ENCODE measurements at places on chromosomes 11 and 22.

DNA sequence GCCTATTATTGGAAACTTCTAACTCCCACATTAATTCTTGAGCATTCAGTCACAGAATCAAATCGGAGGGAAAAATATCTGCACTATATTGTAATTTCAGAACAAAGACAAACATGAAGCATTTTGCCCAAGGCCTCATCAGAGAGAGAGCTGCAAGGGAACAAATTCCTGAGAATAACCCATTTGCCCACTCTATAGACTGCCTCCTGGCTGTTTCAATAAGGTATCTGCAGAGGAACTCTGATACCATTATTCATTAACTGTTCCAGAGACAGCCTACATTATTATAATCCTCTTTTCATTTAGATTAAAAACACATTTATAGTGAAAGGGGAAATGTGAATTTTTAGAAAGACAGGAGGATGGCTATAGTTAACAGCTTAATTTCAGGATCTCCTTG is 663.9 kb downstream of the DLG2 start:
- H3K27me3 ChIP-seq, result no peaks in the 10 kb centered on the region
- H3K27ac ChIP-seq, result no peak overlapping the region
- H3K4me3 ChIP-seq, result no peak overlapping the region
- no peak for DNase-seq
- H3K36me3 ChIP-seq, result no peaks in the 10 kb centered on the region

GRCh38 chr11:288478-289397 is at the start of gene PGGHG:
Gene PGGHG (plus strand): TSS chr11:289126. CDS start chr11:289817, 691 bp downstream.
- H3K4me1 ChIP-seq, result peaks cover 16% of the 10 kb centered on the region
- peaks cover 8% of the 10 kb centered on the region for H3K36me3 ChIP-seq
- peak; percentile 56 for DNase-seq

DNA sequence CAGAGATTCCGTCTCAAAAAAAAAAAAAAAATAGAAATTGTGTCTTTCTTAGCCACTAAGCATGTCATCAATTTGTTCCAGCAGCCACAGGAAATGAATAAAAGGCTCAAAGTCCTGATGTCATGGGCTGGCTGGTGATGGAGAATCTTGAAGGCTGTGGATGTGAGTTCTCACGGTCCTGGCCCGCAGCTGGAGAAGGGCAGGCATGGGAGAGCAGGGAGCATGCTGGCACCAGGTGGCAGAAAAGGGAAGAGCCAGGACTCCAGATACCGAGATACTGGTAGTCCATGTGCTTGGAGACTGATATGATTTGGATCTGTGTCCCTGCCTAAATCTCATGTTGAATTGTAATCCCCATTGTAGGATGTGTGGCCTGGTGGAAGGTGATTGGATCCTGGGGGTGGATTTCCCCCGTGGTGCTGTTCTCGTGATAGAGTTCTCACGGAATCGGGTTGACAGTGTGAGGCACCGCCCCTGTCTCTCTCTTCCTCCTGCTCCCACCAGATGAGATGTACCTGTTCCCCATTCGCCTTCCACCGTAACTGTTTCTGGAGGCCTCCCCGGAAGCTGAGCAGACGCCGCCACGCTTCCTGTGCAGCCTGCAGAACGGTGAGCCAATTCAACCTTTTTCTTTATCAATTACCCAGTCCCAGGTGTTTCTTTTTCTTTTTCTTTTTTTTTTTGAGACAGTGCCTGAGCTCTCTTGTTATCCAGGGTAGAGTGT is 18.1 kb downstream of the MRGPRD start:
- H3K27me3 ChIP-seq, result no peaks in the 10 kb centered on the region
- H3K4me3 ChIP-seq, result peak overlapping the region; percentile 69
- peak overlapping the region; percentile 82 for H3K27ac ChIP-seq
- H3K4me1 ChIP-seq, result peaks cover 33% of the 10 kb centered on the region
- DNase-seq, result no peak

DNA sequence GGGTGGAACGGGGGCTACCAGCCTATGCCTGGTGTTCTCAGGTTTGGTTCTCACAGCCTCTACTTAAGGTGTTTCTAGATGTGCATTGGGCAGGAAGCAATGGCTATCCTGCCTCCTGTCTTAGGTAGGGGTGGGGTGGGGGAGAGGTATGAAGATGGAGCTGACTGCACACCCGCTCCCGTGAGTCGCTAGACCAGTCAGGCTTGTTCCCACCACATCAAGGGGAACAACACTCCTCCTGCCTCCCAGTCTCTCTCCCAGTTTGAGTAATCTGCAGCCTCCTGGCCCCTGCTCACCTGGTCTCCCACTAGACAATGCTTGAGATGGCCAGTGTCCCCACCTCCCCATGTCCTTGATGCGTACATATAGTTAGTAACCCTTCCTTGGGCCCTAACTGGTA is 79.3 kb upstream of the TENM4 start:
- no peaks in the 10 kb centered on the region for H3K27me3 ChIP-seq
- no peaks in the 10 kb centered on the region for H3K4me1 ChIP-seq
- H3K27ac ChIP-seq, result no peak overlapping the region

Measured in T-helper 2 cell treated with Interferon-gamma antibody and Interleukin-4, amounts not matched to agents 5 μg/mL and 100 μg/mL, for 36 hours (primary cell).